ENCODE measurements at places on chromosomes 6 and 20.

- no peak for DNase-seq
Measured at GRCh38 chr6:138371452-138371711, 6.3 kb upstream of the SMIM28 start.

DNA sequence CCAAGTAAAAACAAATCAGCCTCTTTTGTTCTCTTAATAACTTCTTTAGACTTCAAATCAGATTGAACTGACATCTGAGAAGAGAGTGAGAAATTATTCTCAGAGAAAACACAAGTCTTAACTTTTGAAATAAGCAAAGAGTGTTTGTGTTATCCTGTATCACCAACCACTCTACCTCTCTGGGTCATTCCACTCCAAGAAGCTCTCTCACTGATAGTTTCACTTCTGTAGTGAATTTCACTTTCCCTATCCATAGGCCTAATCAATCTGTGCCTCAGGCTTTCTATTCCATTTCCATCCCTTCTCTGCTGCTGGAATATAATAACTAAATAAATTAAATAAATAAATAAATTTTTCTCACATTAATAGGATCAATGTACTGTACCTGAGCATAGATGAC, 235.0 kb downstream of the HTR1B start:
- DNase-seq: no peak

DNA sequence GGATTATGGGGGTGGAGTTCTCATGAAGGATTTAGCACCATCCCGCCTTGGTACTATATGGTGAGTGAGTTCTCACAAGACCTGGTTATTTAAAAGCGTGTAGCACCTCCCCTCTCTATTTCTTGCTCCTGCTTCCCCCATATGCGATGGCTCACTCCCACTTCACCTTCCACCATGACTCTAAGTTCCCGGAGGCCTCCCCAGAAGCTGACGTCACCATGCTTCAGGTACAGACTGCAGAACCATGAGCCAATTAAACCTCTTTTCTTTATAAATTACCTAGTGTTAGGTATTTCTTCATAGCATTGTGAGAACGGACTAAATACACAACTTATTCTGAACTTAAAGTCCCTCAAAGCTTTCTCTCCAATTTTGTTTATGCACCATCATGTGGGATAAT, 163.4 kb upstream of the BMP5 start:
- no peak for DNase-seq

- no peak for DNase-seq
Measured at GRCh38 chr6:117351521-117351920, 74.2 kb downstream of the ROS1 start.

- DNase-seq: no peak
Measured at GRCh38 chr20:3687655-3688054, 5.8 kb upstream of the ADAM33 start.

DNA sequence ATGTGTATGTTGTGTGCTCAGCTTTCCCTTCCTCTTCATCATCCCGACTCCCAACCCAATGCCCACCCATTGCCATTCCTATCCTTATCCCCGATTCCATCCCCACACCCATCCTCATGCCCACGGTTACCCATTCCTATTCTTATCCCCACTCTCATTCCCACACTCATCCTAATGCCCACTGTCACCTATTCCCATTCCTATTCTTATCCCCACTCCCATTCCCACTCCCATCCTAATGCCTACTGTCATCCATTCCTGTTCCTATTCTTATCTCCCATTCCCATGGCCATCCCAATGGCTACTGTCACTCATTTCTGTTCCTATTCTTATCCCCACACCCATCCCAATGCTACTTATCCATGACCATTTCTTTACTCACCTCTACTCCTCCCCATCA, 254.1 kb downstream of the DHX35 start:
- DNase-seq: no peak

GRCh38 chr6:165245701-165246100, 63.7 kb downstream of the C6orf118 start:
- no peak for DNase-seq

DNA sequence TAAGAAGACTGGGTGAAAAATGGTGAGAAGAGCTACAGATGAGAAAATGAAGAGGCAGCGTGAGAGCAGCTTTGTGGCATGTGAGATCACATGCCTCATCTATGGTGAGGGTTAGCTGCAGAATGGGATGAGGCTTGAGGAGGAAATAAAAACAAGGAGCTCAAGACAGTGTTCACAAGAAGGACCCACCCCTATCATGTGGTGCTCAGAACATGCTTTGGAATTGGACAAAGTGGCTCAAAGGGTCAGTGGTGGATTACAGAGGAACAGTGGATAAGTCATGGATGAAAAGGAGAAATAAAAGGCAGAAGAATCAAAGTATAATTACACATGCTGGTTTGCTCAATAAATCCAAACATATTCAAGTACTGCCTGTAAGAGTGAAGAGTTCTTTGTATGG, 126.9 kb upstream of the UST start:
- DNase-seq: no peak

GRCh38 chr20:20466341-20466879, 98.5 kb downstream of the INSM1 start:
- DNase-seq: no peak

GRCh38 chr6:37840940-37841300, 21.4 kb downstream of the ZFAND3 start:
- DNase-seq: no peak

GRCh38 chr6:69038841-69039240, 403.8 kb downstream of the ADGRB3 start:
- DNase-seq: no peak

GRCh38 chr6:8084586-8084985, 17.8 kb downstream of the EEF1E1 start:
- DNase-seq: no peak

DNA sequence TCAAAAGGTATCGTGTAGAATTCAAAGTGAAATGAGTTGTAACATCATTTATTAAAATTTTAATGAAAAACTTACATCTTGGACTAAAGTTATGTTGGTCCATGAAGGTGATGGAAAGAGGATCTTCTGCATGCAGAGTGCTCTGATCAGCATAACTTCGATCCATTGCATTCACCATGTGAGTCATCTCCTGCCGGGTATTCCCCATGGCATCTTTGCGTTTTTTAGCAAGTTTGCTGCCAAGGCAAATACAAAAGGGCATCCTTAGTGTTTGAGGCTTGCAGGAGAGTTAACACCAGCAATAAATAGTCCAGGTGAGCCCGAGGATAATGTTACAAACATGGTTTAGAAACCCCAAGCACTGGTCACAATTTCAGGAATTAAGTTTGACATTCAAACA, 104.2 kb upstream of the THEMIS start:
- no peak for DNase-seq

DNA sequence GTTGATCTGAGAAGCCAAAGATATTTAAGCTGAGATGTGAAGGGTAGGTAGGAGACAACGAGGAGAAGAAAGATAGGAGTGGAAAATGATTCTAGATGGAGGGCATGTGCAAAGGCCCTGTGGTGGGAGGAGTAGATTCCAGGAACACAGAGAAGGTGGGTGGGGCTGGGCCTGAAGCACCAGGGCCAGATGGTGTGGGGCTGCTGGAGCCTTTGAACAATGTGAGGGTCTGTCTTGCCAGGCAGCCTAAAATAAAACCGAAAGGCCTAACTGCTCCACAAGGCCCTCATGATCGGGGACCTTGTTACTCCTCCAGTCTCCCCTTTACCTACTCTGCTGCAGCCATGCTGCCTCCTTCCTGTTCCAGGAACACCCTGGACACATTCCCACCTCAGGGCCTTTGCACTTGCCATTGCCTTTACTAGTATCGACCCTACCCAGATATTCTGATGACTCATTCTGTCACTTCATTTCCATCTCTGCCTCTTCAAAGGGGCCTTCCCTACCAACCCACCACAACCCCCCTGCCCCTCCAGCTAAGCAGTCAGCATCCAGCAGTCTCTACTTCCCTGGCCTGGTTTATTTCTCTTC, 20.0 kb downstream of the FAM110A start:
- no peak for DNase-seq

- no peak for DNase-seq
Measured at GRCh38 chr6:163745536-163746400, 331.2 kb downstream of the QKI start.

DNA sequence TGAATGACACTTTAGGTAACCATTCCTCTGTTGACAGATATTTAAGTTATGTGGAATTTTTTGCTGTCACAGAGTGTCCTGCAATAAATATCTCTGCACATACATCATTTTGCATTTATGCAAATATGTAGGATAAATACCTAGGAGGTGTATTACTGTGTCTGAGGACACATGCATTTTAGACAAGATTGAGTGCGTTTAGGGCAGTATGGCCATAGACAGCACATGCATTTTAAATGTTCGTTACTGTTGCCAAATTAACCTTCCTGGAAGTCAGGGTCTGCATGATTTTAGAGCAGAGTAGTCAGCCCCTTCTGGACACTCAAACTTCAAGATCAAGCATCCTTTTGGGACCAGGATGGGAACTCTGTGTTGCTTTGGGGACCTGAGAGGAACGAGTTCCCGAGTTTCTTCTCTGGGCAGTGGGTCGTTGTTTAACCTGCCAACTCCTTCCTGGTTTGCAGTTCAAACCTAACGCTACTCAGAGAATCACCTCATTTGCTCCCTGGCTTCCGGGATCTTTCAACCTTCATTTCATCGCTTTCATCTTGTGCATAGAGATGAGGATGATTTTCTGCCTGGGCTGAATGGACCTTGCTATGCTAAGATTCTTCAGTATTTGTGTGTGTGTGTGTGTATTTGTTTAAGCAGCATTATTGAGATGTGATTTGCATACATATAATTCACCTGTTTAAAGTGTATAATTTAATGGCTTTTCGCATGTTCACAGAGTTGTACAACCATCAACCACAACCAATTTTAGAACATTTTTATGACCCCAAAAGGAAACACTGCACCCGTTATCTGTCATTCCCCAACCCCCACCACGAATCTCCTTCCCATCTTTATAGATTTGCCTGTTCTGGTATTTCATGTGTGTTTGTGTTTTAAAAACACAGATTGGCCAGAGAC, 9.8 kb downstream of the BCAS4 start:
- peak; percentile 13 for DNase-seq

- DNase-seq: no peak
Measured at GRCh38 chr6:121780325-121781321, 345.2 kb downstream of the GJA1 start.

GRCh38 chr6:8080362-8081151, 16.4 kb upstream of the BLOC1S5 start:
- DNase-seq: no peak

GRCh38 chr6:36962874-36963273, 8.3 kb downstream of the PI16 start:
- DNase-seq: peak; percentile 59

DNA sequence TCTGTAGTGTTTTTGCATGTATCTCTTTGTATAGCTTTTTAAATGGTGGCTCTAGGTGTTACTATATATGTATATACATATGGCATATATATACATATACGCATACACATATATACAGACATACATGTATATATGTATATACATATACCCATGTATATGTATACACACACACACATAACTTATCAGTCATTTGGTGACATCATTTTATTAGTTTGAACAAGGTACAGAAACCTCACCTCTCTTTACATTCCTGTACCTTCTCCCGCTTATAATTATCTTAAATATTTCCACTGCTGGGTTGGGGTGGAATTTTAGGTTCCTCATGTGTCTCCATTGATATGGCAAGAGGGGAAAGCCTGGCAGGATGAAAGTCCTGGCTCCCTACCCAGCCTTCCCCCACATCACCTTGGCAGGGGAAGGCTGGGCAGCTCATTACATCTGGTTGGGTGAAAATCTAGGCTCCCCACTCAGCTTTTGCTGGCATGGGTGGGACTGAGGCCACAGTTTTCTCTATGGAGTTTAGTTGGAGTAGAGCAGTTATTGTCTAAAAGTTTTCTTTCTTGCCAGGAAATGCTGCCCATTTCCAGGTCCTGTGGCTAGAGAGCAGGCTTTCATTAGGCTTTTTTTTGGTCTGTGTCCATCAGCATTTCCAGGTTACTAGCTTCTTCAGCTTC, 7.6 kb downstream of the GLO1 start:
- DNase-seq: no peak
